ENCODE measurements at places on chromosomes 6 and 20.

- no peak for DNase-seq
Measured at GRCh38 chr6:79188885-79189480, 45.5 kb downstream of the HMGN3 start.

DNA sequence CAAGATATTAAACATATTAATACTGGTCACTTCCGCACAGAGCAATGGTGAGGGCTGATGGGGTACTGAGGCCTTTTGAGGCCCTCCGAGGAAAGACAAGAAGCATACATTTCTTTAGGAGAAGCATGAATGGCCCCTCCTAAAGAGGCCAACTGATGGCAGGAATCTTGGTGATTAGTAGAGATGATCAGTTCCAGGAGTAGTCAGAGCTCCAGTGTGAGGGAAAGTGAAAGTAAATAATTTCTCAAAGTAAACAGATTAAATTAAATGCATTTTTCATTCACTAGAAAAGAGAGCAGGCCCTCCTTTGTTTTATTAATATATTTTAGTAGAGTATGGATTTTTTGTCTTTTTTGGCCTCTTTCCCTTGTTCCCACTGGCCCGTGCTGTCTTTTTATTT lies 38.2 kb downstream of the NOX3 start:
- DNase-seq = no peak

DNA sequence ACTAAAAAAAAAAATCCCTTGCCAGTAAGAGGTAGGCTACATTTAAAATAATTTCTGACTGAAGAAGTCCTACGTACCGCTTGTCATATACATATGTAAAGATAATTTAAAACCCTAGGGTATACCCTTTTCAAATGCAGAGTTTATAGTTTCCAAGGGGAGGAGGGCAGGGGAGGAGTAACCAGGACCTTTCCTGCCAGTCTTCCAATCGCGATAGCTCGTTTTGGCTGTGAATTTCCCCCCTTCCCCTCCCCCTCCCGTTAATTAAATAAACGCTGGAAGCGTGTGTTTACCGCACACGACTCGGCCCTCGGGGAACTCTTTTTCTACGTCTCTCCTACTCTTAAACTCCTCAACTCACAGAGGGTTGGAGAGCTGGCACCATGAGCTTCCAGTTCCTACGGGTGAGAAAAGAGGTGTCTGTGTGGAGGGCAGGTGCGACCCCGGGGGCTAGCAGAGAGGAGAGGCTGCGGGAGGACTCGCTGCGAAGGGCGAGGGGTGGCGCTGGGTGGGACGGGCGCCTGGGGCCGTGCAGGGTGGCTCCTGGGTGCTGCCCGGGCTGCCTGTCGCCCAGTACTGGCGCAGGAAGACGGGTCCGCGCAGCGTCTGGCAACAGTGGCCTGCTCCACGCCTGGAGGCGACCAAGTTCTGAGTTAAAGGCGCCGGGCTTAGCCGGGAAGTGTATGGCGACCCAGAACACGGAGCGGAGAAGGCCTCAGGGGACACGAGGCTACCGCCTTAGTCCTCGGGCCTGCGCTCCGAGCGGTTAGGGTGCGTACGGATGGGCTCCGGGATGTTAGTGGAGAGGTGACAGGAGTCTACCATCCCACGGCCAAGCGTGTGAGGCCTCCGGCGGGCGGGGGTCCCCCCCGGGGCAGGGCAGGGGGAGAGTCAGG lies 4.1 kb upstream of the TFAP2C start:
- DNase-seq = no peak

DNA sequence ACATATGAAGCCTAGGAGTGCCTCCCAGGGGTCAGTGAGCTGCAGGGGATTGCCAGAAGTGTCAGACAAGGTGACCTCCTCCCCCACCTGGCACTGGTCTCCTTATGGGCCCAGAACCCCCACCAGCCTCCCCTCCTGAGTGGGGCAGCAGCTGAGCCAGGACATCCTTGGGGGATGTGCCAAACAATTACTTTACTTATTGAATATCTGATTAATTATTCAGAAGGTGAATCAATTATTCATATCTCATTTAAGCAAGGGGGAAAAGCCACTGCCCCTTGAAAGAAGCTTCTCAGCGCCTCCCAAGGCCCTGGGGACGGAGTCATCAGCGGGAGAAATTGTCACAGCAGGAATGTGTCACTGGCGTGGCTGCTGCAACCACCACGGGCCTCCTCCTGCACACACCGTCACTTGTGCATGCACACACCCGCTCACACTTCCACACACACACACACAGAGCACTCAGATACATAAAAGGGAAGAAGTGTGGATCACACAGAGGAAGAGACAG lies 123.4 kb upstream of the MAFB start:
- peak; percentile 33 for DNase-seq

DNA sequence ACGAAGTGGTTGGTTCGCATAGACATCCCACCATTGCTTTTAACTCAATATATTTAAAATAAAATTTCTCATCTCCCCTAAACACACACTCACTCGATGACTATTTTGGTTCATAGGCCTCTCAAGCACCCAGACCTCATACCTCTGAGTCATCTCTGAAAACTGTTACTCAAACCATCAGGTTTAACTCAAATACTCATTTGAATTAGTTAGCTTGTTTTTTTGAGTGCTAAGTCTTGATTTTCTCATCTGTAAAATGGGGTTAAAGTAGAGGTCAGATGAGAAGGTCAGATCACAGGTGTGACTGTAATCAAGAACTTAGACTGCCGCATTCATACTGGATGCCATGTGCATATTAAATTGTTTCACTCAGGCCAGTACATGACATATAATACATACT lies 243.9 kb upstream of the TENT5A start:
- DNase-seq = no peak

DNA sequence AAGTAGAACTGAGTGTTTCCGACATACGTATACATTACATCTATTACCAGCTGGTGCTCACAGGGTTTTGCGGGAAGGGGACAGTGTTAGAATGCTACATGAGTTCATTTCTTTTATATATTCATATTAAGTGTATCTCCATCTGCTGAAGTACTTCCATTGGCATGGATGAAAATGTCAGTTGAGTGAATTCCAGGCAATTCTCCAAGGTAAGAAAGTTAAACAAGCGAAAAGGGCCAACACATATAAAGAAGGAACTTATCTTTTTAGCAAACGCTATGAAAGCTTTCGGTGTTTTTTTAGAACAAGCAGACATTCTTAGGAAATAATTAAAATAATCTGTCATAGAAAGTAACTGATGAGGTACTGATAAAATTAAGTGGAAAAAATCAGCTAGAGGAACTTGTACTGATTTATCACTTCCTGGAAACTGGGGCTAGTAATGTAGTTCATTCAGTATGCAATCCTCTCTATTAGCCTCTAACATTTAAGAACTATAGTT lies 34.6 kb downstream of the RNF146 start:
- DNase-seq = no peak

- DNase-seq = no peak
Measured at GRCh38 chr6:161435748-161436070, 161.8 kb upstream of the AGPAT4 start.

DNA sequence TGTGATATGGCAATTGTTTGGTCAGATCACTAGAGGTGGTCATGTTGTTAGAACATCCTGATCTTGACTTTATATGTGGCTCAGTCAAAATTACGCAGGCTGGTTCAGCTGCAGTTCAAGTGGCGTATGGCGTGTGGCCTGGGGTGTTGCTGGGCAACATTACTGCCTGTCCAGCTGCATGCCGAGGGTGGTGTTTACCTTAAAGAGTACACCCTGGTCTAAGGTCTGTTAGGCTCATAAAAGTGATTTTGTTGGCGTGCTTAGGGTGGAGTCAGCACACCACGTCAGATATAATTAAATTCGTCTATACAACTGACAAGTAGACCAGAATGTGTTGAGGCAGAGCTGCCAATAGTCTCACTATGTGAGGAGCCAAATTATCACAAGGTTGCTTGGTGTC lies 55.6 kb upstream of the NEDD9 start:
- no peak for DNase-seq

DNA sequence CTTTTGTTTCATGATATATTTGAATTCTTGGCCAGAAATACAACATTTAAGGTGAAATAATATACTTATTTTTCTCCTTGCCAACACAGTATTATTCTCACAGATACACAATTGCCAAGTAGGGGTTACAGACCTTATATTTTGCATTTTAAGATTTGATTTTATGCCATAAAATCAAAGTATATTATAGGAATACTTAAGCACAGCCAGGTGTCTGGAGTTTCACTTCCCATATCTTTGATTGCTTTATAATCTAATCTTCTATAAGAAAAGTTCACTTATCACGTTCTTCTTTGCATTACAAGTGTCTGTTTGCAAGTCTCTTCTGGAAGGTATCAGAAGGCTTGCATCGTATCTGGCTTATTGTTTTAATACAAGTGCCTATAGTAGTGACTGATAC lies 327.7 kb upstream of the MANEA start:
- no peak for DNase-seq

GRCh38 chr6:145025488-145025887 lies 709.8 kb downstream of the EPM2A start:
- DNase-seq = no peak

DNA sequence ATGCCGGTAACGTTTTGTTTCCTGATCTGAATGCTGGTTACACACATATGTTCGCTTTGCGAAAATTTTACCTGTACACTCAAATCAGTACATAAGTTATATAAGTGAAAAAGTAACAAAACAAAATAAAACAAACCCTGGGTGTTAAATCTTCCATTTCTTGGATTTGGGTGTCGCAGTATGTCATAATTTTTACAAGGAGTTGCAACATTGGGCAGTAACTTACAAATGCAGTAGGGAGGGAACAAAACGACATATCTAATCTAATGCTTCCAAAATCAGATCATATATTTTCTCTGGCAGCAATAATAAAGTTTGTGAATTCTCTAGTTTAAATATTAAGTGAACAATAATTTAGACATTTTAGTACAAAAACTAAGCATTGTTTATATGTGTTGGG lies 25.2 kb downstream of the SNX14 start:
- no peak for DNase-seq

DNA sequence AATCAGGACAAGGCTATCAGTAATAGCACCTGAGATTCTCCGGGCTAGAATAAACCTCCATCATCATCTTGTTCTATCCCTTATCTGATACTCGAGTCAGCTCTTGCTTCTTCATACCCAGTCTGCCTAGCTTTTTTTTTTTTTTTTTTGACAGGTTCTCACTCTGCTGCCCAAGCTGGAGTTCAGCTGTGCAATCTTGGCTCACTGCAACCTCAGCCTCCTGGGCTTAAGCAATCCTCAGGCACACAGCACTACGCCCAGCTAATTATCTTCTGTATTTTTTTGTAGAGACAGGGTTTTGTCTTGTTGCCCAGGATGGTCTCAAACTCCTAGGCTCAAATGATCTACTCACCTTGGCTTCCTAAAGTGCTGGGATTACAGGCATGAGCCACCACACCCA lies 19.5 kb downstream of the SRSF6 start:
- DNase-seq = no peak

DNA sequence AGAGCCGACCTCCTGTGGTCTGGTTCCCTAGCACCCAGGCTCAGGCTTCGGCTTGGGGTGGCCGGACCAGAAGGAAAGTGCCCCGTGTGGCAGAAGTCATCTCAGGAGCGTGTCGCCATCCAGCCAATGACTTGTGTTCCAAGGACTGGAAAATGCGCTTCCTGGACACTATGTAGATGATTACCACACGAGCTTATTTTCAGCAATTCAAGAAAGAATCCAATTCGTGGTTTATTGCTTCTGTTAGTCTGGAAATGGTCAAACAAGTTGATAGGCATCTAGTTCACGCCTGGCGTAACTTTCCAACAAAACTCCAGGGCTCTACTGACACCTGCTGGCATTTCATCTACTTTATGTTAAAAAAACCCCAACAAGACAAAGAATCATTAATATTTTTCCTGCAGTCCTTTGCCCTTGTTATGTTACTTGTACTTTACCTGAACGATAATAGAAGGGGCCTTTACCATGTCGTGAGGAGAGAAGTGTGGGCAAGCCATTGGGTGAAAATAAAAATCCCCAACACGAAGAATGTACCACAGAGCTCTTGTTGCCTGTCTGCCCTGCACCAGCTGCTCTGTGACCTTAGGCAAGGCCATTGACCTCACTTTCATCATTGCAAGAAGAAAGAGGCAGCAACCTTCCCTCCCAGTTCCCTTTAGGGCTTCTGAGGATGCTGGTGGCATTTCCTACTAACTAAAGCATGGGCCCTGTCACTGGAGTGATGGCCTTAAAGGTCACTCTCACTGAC lies 154.7 kb upstream of the LAMP5 start:
- DNase-seq = no peak

GRCh38 chr20:53855733-53856132 lies 214.7 kb downstream of the BCAS1 start:
- DNase-seq = no peak

DNA sequence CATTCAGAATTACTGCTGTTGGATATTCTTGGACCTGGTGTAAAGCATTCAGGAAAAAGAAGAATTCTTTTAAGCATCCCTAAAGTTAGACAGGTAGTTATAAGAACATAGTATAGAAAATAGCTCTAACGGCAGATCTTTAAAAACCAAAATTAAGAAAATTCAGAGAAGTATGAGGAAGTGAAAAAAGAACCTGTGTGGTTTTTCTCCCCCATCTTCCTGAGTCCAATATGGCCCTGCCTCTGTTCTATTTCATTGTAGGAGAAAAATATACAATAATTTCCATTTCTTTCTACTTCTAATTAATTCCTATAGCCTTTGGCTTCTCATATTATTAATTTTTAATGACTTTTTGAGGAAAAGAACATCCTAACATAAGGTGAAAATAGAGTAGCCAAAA lies 47.1 kb downstream of the FHL5 start:
- no peak for DNase-seq

- DNase-seq = no peak
Measured at GRCh38 chr20:52425701-52426100, 234.1 kb upstream of the ZFP64 start.

DNA sequence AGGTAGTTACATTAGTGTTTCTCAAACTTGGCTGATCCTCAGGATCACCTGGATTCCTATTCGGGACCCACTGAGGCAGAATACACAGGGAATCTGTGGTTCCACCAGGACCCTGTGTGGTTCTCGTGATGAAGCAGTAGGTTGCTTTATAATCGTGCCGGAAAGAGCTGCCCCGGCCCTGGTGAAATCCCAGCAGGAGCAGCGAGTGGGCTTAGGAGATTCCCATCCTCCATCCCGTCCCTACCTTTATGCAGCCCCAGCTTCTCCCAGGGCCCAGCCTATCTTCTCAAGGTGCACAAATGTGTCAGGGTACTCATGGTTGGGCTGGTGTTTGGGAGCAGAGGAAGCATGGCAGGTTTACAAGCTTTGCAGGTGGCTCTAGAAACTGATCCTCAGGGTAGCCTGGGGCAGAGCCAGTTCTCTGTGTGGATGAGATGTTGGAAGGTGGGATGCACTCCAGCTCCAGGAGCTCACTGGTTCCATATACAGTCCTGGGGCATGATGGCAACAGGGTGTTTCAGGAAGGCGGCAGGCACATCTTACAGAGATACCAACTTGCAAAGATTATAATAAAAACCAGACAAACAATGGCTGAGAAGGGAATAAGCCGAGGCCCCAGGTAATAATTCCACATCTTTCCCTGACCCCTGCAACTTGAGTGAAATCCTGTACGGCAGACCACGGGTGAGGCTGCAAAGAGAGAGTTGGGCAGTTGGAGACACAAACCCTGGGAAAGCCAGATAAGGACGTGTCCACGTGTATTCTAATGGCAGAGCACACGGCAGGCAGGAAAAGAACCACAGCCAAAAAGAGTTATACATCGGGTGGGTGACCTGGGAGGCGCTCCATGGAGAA lies 5.9 kb downstream of the SLC22A1 start:
- DNase-seq = peak; percentile 52

All from coronary artery (tissue), 2 donors.